ENCODE measurements at places on chromosomes 7 and 10.

DNA sequence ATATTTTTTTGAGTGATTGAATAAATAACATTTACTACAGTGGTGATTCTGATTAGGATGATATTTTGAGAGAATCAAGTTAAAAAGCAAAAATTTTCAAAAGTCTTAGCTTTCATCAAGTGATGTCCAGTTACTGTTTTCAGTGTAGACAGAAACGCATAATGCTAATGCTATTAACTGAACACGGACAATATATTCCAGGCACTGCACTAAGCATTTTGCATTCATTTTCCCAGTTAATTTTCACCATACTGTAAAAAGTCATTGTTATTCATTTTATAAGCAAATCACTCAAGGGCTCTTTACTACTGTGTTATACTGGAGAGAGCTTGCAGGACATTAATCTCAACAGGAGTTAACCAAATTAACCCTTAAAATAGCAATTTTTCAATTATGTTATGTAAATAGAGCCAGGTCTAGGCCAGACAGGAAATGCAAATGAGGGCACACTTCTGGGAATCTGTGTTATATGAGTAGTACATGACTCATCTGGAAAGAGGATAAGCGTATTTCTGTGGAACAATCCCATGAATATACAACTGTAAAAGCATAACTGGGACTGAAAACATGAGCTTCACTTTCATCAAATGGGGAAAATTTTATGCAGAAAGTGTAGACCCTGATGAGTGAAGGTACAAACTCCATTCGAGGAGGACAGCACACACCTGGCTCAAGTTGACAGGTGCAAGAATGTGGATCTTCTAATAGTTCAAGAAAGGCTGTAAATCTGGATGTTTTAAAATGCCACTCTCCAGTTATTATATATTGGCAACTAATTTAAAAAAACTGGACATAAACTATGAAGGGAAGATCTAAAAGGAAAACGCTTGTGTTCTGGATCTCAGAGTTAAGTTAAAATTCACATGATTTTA lies 75.4 kb downstream of the ANK3 start:
- no peak for DNase-seq

DNA sequence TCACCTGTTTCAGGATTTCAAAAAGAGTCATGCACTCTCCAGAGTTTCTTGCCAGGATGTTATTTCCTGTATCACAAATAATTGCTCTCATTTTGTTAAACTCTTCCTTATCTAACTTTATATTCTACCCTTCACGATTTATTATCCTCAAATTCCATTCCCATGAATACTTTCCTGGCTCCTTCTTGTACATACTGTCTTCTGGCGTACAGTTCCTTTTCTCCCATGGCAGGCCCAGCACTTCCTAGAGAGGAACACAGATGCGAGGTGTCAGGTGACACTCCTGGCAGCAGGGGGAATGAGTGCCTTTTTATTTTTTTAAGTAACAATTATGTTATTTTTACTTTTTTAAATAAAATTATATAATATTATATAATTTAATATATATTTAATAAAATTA lies 411.9 kb downstream of the TFEC start:
- no peak for DNase-seq

DNA sequence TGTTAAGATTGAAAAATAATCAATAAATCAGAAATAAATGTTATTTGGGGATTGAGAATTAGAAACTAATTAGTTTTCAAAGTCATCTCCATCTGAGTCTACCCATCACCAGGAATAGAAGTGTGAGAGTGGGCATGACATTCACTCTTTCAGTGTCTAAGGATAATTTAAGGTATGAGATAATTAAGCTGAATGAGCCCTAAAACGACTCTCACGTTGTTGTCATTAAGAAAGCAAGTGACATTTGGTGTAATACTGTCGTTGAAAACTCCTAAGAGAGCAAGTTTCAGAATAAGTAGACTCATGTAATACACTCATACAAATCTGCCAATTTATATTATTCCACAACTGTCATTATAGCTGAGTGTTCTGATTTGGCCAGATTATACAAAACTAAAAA lies 7.1 kb downstream of the AGMO start:
- no peak for DNase-seq

- no peak for DNase-seq
These were observed 54.6 kb downstream of the ASB4 start for GRCh38 chr7:95540366-95540765.

GRCh38 chr10:60384708-60385398 lies 4.8 kb downstream of the ANK3 start:
- no peak for DNase-seq

- DNase-seq = no peak
These were observed 194.8 kb downstream of the ABCA13 start for GRCh38 chr7:48366096-48366495.

DNA sequence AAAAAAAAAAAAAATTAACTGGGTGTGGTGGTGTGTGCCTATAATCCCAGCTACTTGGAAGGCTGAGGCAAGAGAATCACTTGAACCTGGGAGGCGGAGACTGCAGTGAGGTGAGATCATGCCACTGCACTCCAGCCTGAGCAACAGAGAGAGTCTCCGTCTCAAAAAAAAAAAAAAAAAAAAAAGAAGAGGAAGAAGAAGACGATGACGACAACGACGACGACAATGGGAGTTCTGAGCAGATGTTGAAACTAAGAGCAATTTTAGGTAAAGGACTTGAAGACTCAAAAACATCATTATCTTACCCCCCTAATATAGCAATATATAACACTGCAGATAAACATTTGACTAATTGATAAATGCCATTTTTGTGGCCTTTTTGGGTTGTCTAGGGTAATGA lies 39.5 kb upstream of the PPP1R17 start:
- DNase-seq = no peak

GRCh38 chr10:103395754-103396066 lies 565 bp downstream of the ATP5MK start:
- DNase-seq = no peak

GRCh38 chr7:137790828-137791227 lies 55.9 kb downstream of the DGKI start:
- no peak for DNase-seq

DNA sequence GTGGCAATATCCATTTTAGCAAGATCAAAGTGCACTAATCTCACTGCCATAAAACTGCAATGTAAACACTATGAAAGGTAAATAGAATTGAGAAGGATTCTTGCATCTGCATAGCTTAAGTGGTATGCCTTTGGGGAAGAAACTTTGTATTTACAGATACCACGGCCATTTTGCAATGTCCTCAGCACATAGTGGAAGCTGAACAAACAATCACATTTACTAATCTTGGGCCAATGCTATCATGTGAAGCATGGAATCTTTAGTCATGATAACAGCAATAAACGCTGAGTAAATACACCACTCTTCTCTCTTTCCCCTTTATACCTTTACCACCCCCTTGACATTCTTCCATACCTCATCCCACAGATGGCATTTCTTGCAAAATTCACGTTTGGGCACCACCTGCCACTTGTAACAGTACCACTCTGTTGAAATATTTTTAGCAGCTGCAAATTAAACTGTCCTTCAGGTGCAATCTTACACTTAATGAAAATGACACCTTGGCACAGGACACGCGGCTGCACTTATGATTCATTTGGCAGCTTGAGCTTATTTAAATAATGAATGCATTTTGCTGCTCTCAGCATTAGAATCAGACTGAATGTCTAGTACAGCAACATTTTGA lies 171.8 kb downstream of the SEMA3A start:
- no peak for DNase-seq

DNA sequence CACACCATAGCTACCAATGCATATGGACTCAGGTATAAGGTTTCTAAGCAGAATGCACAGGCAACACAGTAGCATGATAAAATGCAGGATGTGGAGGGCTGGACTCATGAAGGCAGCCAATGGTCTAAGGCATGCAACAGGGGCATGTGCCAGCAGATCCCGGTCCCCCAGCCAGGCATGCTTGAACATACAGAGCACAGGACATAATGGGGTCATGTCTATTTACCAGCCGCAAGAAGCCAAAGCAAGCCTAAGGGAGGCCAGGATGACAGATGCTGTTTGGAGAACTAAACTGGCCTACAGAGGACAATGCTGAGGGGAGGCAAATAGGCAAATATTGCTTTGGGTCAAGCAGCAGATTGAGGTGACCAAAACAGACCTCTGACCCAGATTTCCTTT lies 60.0 kb upstream of the PDLIM1 start:
- DNase-seq = no peak

- DNase-seq = no peak
These were observed 29.3 kb upstream of the CSGALNACT2 start for GRCh38 chr10:43108951-43109350.

GRCh38 chr10:58030208-58030607 lies 237.5 kb downstream of the IPMK start:
- no peak for DNase-seq

DNA sequence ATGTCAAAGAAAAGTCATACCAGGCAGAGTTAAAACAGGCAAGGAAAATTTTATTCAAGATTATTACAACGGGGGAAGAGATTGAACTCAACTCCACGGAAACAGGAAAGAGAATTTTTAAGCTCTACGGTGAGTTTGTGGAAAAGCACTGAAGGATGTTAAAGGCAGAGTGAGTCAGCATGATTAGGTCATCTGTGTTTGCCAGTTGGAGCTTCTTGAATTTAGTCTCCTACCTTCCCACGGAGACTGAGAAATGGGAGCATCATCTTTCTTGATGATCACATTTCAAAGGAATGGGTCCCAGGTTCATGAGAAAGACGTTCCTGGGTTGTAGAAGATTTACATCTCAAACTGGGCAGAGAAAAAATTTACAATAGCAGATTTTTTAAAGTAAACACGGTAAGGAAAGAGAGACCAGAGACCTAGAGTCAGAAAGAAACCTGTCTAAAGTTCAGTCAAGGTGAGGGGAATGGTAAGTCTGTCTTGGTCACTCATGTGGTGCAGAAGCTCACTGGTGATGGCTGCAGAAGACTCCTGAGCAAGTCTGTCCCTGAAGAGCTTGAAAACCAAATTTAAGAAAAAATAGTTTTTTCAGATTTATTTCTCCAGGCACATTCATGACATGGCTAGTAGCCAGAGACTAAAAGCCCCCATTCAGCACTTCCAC lies 516.9 kb upstream of the LRRN3 start:
- DNase-seq = no peak

DNA sequence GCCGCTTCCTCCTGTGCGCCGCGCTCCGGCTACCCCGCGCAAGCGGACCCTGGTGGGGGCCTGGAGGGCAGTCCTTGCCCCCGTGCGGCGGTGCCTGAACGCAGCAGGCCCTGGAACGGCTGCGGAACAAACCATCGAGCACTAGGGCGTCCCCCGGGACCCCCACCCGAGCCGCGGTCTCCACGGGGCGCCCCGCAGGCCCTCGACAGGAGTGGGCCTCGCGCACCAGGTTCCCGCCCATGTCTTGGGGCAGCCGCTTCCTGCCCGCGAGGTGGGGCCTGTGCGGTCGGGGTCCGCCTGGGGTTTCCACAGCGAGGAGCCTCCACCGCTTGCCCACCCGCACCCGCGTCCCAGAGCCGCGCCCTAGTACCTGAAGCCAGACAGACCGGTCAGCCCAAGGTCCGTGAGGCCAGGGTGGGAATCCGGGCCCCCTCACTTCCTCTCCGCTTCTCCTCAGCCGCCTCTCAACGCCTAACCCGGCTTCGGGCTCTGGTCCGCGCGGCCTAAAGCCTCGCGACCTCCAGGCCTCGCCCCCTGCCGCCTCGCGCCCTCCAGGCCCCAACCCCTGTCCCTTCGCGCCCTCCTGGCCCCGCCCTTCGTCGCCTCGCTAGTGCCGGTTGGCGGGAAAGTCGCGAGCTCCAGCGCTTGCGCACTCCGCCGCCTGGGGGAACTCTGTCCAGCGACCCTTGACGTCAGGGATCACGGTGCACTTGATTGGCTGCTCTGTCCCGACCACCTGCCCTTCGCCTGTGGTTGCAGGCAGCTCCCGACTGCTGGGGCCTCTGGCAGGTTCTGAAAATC lies 7.0 kb upstream of the GBX1 start:
- no peak for DNase-seq

DNA sequence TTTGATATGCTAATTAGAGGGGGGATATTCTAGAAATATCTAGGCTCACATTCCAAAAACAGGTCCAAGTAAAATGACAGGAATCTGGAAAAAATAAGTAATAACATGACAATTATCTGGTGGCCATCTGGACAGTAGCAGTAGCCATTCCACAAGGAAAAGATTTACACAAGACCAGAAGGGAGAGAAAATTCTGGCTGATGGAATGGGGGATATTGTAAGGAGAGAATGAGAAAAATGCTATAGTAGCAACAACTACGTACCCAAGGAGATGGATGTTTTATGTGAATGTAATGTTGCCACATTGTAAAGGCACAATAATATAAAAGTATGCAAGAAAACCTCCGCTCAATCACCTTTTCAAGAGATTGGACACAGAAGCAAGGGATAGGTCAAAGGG lies 5.4 kb downstream of the MYOF start:
- DNase-seq = no peak

GRCh38 chr10:3169673-3170072 lies 2.9 kb downstream of the PITRM1 start:
- no peak for DNase-seq

GRCh38 chr10:129388435-129388834 lies 78.6 kb upstream of the MGMT start:
- no peak for DNase-seq

DNA sequence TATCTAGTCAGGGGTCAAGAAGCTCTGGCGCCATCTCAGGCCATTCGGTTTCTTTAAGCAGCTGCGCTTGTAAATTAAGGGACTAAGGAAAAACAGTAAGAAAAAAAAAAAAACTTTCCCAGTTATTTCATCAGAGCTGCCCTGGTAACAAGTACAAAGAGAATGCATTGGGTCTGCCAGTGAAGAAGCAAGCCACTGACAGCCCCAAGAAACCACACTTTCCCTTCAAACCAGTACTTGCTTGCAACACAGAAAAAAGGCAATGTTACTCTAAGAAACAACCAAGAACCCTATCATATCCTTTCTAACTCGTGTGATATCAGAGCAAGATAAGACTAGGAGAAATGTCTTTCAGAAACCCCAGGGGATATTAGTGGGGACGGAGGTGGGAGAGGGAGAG lies 40.6 kb upstream of the AOAH start:
- DNase-seq = no peak

DNA sequence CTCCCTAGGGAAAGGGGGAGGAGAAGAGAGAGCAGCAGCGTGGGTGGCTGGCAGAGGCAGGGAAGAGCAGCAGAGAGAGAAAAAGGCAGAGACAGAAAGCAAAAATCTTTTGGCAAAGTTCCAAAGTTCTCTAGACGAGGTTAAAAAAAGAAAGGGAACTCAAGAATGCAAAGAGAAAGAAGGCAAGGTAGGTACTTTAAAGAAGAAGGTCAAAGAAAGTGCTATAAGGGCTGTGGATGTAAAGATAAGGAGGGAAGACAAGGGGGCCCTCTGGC lies 20.2 kb upstream of the OPTN start:
- DNase-seq = no peak

- DNase-seq = no peak
These were observed 92.1 kb downstream of the ZNF277 start for GRCh38 chr7:112298543-112299100.

DNA sequence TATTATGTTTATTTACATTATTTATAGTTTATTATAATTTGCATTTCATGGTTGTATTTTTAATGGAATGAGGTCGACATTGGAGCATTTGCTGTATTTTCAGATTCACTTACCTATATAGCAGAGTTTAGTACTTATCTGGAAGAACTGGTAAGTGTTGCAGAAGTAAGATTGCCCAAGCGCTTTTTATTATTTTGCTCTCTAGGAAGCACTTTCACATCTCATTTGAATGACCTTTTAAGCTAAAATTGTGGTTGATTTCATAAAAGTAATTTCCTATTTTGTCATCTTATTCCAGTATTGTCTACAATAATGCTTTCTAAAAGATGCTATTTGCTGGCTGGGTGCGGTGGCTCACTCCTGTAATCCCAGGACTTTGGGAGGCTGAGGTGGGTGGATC lies 28.6 kb downstream of the SEC61A2 start:
- DNase-seq = peak; percentile 9

Data from SIG-M5 (cell line).